Activated CD8-positive, alpha-beta memory T cell treated with anti-CD3 and anti-CD28 coated beads for 48 hours (primary cell): ENCODE measurements at places on chromosomes 7 and 10.

DNA sequence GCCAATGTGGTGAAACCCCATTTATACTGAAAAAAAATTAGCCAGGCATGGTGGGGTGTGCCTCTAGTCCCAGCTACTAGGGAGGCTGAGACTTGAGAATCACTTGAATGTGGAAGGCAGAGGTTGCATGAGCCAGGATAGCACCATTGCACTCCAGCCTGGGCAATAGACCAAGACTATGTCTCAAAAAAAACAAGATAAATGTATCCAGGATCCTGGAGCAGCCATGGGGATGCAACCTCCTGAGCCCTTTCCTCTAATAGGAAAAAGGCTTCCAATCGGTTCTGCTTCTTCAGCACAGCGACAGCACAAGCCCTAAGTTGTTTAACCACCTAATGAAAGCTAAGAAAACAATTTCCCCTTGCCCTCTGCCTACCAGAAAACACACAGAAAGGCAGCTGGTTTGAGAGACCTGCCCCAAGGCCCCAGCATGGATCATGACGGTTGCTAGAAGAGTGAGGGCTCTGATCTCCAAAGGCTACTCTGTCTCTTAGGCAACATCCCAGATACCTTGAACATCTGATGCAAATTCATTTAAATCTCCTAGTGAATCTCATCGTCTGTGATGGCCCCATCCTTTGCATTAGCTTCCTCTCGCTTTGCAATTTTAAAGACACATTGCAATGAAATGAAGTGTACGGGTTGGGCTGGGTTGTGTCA lies 220.8 kb downstream of the ARHGAP21 start:
- DNase-seq: no peak

DNA sequence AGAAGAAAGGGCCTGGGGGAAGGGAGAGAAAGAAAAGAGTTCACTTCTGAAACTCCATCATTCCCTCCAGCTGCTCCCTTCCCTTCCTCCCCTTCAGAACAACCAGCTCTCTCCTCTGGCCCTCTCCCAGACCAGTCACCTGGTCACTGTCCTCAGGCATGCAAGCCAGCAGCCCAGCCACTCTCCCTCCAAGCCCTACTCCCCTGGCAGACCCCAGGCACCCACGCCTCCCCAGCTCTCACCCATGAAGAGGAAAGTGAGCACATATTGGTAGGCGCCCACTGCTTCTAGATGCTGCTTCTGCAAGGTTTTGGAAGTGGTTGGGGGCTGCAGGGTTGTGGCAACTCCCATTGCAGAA lies 353 bp downstream of the MOGAT3 start:
- no peak for DNase-seq

DNA sequence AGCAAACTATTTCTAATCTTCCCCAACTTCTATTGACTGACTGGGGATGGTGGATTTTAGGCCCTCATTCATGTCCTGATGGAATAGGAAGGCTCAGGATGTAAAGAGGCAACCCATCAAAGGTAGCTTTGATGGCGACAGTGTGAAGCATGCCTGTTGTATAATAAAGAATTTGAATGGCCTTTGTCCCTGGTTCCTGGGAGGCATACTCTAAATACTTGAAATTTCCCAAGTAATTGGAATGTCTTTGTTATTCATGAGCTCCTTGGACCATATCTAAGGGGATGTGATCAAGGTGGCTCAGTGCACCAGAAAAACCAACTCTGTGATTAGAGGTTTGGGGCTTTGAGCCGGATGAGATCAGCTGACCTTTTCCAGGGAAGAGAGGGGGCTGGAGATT lies 264.5 kb upstream of the NEBL start:
- DNase-seq: no peak

GRCh38 chr7:104629408-104629807 lies 301.0 kb downstream of the LHFPL3 start:
- no peak for DNase-seq

DNA sequence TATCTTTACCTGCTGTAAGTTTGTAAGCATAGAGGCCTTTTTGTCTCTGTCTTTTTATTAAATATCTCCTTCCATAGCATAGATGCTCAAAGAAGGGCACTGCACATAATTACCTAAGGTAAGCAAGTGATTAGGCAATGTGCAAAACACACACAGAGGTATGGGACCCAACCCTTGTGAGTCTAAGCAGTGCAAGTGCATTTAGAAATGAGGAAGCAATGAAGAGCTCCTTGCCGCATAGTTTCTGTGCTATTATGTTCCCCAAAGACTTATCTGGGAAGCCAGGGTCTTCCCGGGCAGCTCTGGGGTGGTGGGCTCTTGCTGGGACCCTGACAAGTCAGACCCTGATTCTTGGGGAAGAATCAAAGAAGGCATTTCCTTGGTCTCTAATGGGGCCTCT lies 13.5 kb upstream of the MGAM2 start:
- no peak for DNase-seq

GRCh38 chr7:159149488-159149887 lies 4.8 kb upstream of the VIPR2 start:
- DNase-seq: no peak

DNA sequence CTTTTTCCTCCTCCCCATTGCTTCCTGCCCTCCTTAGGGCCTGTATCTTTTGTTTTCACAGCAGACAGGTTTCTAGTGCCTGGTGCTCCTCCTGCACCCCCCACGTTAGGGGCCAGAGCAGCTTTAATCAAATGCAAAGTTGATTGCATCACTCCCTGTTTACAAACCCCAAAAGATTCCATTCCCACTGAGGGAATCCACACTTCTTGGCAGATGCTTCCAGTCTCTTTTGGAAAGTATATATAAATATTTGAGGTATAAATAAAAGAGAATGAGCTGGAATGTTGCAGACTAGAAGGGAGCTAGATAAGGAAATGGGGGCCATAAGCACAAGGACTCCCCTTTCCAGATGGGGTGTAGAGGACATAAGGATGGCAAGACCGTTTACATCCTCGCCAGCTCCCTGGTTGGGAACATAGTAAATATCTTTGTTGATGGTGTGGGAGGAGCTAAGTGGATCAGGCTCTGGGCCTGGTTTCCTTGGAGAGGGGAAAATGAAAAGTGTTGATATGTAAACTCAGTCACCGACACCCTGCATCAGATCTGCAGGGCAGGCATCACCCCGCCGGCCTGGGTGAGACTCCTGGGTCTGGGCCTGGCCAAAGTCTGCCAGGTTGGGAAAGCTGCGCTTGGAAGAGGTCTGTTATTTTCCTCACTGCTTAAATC lies 6.2 kb downstream of the RARRES2 start:
- DNase-seq: no peak

DNA sequence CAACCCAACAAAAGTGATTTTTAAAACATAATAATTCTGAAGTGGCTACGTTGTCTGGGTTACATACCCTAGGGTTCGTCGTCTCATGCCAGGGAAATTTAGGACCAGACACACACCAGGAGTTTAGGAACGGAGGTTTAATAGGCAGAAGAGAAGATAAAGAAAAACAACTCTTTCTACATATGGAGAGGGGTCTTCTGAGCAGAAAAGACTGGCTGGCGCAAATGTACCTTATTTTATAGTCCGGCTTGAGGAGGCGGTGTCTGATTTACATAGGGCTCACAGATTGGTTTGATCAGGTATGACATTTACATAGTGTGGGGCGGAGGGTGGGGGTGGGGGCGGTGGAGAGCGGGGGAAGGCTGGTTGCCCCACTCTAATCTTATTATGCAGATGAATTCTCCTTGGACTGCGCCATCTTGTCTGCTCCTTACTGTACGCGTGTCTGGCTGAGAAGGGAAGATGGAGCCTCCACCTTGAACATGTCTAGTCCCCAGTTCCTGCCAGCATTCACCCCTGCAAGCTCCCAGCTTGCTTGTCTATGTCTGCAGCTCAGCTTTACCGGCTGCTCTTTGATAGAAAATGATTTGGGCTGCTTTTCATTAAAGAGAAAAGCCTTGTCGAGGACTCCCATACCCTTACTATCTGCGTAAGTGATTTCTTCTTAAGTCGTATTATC lies 98.7 kb downstream of the RALA start:
- no peak for DNase-seq

GRCh38 chr10:34092891-34093290 lies 722.2 kb downstream of the PARD3 start:
- no peak for DNase-seq

- DNase-seq: no peak
These were observed 584 bp upstream of the ZMIZ1 start for GRCh38 chr10:79068203-79068561.

DNA sequence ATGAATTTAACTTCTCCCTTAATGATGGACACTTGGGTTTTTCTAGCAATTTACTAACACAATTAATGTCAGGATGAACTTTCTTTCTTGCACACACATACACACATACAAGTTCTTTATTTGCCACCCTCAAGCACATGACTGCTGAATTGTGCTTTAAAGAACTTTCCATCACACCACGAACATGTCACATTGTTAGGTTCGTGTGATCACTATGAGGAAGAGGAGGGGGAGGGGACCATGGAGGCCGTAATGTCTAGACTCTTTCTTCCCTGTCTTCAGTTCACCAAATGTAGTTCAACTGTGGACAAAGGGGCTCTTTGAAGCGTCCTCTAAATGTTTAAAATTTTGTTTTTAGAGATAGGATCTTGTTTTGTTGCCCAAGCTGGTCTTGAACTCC lies 31.0 kb downstream of the NUP42 start:
- DNase-seq: no peak

GRCh38 chr7:96014617-96015016 lies 242.3 kb downstream of the DYNC1I1 start:
- no peak for DNase-seq

GRCh38 chr10:120575411-120575810 lies 118.4 kb downstream of the PLPP4 start:
- DNase-seq: no peak
